OCI-M1 (cell line): ENCODE measurements at places on chromosomes 5 and 9.
A peak's percentile ranks its signal among the peaks of the same experiment; 100 is the strongest.

DNA sequence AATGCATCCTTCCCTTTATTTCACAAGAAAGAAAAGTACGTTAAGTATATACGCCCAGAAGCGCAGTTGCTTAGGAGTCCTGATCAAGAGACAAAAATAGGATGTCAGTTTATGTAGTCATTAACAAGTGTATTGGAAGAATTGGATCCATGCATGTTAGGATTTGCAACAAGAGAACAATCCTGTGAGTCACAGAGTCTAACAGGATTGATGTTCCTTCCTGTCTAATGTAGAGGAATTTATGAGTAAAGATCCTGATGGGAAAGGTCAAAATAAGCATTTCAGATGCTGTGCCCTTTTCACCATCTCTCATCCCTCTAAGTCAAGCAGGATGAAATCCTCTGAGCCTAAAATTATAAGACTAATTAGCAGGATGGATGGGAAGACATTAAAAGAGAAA is 406.0 kb upstream of the GRIA1 start:
- no peak for DNase-seq

DNA sequence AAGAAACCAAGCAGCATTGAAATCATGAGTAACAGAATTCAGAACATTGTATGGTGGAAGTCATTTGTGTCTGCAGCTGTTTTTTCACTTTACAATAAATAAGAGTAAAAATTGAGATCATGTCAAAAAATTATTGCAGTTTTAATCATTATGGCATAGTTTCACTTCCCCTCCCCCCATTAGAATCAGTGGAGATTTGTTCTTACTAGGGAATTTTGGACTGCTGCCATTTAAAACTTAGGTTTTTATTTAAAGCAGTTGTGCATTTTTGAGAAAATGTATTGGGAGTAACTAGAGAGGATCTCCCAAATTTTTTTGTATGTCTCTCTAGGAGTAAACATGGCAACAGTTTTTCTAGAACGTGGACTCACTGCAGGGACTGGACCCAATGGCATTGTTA is 20.4 kb downstream of the GTF3C4 start:
- no peak for DNase-seq

DNA sequence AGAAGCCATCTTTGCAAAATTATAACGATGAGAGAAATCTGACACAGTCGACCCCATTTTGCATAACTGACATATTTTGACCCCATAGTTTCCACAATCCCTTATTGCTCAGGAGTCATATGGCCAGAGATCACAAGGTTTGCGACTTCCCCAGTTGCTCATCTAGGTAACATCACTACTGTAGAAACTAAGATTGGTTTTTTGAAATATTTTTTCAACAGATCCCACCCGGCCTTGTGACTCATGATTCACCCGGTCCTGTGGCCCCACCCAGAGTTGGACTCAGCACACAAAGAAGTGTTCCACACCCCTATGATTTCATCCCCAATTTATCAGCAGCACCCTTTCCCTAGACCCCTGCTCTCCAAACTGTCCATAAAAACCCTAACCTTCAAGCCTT is 50.2 kb downstream of the TIMD4 start:
- no peak for DNase-seq

DNA sequence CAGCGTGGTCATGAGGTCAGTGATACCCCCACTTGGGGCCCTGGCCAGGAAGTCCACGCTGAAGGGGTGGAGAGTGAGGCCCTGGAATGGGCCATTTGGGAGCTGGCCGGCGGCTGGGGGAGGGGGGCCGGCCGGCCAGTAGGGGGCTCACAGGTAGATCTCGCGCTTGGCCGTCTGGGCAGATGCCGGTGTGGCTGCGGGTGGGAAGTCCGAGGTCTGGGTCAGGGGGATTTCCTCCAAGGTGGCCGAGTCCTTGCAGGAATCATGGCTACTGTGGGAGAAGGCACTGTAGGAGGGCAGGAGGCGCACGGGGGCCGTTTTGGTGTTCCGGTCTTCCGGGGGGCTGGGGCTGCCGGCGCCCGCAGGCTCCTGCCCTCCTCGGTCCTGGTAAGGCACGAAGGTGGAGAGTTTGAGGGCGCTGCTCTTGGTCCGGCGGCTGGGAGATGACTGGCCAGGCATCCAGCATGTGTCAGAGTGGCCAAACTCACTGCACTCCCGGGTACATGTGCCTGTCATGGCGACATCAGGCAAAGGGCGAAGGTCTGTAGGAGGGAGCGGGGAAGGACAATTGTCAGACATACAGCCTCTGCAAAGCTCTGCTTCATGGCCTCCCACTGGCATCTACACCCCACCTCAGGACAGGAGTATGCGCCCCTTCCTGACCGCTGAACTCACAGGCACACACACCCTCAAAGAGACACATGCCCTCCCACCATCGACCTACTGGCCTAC is 24.1 kb downstream of the PCDH1 start:
- no peak for DNase-seq

GRCh38 chr9:113590991-113591898 is 127.7 kb downstream of the RGS3 start:
- peak; percentile 87 for DNase-seq

DNA sequence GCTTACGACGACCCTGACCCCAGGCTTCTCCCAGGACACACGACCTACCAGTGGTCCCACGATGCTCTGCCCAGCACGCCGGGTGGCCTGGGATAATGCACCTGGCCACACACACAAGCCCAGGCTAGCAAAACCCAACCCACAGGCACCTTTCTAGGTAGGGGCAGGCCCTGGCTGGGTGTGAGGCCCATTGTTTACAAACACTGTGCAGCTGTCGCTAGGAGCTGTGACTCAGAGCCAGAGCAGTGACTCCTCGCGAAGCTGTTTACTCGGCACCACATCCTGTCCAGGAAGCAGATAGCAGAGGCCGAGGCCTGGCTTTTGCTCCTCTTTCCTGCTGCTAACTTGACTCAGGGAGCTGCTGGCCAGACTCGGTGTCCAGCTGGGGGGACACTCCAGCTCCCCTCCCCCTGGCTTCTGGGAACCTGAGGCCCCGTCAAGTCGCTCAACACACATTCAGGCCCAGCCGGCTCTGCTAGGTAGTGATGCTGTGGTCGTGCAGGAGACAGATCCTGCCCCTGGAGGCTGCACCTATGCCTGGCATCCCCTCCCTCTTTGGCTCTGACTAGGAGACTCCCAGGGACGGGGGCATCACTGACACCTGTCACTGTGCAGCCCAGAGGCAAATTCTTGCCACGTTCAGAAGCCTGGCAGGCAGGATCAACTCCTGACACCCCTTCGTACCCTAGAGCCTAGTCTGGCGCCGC is 12.8 kb upstream of the RALGDS start:
- DNase-seq: peak; percentile 31

DNA sequence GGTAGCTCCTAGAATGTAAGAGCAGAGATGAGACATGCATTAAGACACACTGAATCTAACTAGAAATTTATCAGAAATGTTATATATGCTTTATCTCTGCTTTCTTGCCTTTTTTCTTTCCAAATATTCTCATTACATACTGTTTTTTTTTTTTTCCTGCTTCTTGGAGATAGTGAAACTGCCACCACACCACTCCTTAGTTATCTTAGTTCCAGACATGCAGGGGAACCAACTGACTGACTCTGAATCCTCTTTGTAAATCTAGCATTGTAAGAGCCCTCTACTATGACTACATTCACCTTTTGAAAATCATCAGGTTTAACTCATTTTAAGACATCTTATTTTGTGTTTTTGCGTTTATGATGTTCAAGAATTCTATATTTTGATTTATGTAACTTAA is 181.3 kb upstream of the ST8SIA4 start:
- peak; percentile 88 for DNase-seq

DNA sequence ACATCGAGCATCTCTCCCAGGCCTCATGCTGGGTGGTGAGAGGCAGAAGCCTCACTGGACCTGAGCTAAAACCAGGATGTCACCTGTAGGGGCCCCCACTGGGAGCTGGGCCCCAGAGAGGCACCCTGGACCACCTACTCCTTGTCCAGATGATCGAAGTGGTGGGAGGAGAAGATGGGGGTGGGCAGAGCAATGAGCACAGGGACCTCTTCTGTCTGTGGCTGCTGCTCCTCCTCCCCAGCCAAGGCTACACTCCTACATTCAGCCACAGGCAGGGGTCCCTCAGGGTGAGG is 227.5 kb downstream of the CACNA1B start:
- no peak for DNase-seq

- no peak for DNase-seq
Observed at GRCh38 chr5:168140241-168140640, 151.2 kb upstream of the WWC1 start.

DNA sequence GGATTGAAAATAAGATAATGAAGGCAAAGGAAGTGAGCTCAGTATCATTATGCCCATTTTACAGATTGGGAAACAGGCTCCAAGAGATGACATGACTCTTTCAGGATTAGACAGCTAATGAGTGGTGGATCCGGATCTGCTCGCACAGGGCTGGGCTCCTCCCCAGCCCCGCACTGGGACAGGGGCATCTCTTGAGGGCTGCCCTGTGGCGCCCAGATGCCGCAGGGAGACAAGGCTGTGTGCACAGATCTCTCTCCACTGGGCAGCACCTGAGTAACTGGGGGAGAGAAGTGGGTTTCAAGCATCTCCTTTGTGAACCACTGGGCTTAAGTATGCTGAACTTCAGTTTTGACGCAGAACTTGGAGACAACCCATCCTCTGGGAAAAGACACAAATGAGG is 43.9 kb downstream of the ADAMTS2 start:
- DNase-seq: no peak
